ENCODE measurements at places on chromosomes 6 and 20.

GRCh38 chr6:93555292-93555691, 135.9 kb upstream of the EPHA7 start:
- DNase-seq, result no peak

DNA sequence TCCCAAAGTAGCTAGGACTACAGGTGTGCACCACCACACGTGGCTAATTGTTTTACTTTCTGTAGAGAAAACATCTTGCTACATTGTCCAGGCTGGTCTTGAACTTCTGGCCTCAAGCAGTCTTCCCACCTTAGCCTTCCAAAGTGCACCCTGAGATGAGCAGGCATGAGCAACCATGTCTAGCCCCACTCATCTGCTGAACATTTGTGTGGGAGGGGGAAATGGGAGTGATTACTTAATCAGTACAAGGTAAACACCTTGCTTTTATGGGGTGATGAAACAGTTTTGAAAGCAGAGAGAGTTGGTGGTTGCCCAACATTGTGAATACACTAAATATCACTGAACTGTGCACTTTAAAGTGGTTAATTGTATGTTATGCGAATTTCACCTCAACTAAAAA, 5.3 kb downstream of the APMAP start:
- no peak for DNase-seq

DNA sequence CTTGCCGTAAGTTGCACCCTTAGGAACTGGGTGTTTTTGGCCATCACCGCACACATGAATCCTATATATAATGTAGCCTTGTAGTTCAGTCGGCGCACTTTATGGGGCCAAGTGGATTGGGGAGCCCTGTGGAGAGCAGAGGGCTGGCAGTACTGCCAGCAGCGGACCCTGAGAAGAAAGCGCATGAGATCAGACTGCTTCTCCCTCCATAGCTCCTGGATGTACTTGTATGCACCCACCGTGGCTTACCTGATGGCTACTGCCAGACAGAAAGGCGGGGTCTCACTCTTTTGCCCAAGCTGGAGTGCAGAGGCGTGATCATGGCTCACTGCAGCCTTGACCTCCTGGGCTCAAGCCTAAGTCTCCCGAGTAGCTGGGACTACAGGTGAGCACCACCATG, 32.8 kb upstream of the OVOL2 start:
- DNase-seq, result no peak

DNA sequence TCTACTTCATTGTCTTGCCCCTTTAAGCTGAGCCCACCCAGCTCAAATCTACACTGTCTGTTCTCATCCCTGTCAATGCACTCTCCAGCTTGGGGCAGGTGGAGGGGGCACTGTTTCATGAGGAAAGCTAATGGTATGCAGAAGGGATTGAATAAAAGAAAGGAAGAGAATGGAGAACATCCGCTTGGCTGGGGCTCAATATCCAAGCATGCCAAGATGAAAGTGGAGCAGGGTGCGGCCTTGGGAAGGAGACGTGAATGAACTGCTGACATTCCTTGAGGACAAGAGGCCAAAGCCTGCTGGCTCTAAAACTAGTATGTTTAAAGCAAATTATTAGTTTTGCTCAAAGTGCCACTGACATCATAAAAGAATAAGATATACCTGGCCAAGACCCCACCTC, 24.2 kb downstream of the AKAP12 start:
- no peak for DNase-seq

DNA sequence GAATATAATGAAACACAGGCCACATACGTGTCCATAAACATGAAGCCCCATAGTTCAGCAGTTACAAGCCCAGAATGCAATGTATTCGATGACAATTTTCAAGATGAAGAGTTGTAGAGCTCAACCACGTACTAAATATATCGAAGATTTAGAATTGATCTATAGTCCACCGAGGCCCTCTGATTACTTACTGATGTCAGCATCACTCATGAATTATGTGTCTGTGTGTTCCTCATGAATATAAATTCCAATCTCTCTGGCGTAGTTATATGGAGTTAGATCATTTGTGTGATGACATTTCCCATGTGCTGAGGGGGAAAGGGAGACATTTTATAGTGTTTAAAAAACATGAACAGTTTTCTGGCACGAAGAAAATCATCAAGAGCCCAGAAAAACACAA, 97.5 kb downstream of the PFDN4 start:
- no peak for DNase-seq

Data from NCI-H146 (cell line).